ENCODE measurements at places on chromosomes 6 and 20. TPM values are rescaled to one million over a fixed set of nuclear protein-coding genes. Genes with fewer than 3 reads are reported as not detected.

EPHA7 gene
- not detected for total RNA-seq

EYA2 gene
- total RNA-seq: not detected

DZANK1 gene
- total RNA-seq: 1.4 TPM

COX4I2 gene
- not detected for total RNA-seq

CTCFL gene
- total RNA-seq: not detected

MDFI gene
- total RNA-seq: not detected

All from activated CD8-positive, alpha-beta T cell treated with anti-CD3 and anti-CD28 coated beads for 36 hours (primary cell).